Stimulated activated naive CD4-positive, alpha-beta T cell (primary cell): ENCODE measurements at places on chromosomes 1 and 21.

DNA sequence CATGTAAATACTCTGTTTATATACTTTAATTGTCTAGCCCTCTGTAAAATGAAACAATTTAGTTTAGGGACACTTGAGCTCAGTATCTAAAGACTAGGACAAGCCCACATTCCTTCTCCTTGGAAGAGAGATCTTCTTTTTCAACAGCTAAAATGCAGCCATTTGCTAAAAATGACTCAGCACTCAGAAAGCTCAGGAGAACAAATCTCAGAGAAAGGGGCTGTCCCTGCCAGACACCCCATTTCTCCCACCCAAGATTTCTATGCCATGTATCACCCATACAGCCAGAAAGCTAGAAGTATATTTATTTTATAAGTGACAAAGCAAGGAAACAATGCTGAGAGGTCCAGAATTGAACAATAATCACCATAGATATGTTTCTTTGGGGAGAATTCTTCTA lies 23.2 kb upstream of the PRDX6 start:
- no peak for DNase-seq

GRCh38 chr1:86324130-86324822 lies 71.8 kb downstream of the ODF2L start:
- no peak for DNase-seq

DNA sequence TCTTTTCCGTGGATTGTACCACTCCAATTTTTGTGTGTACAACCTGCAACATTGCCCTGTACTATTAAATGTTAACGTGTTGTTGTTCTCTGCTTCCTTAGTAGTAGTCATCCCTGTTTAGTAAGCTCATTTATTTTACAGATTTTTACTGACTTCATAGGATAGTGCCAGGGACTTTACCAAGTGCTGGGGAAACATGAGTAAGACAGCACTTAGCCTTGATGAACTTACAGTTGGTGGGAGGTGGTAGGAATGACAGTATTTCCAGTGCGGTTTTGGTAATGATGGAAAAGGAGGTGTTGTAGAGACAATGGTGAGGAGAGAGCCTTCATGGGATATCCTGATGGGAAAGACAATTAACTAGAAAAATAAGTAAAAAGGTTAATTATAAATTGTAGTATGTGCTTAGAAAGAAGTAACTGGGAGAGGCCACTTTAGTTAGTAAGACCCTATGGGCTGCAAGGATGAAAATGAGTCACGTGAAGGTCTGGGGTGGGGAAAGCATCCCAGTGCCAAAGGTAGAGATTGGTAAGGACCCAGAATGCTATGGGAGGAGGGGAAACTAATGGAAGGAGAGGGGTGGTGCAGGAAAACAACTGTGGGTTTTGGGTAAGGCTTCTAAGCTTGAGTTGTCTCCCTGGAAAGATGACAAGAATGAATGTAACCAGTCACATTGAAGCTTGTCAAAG lies 1.7 kb downstream of the RLF start:
- DNase-seq = no peak

DNA sequence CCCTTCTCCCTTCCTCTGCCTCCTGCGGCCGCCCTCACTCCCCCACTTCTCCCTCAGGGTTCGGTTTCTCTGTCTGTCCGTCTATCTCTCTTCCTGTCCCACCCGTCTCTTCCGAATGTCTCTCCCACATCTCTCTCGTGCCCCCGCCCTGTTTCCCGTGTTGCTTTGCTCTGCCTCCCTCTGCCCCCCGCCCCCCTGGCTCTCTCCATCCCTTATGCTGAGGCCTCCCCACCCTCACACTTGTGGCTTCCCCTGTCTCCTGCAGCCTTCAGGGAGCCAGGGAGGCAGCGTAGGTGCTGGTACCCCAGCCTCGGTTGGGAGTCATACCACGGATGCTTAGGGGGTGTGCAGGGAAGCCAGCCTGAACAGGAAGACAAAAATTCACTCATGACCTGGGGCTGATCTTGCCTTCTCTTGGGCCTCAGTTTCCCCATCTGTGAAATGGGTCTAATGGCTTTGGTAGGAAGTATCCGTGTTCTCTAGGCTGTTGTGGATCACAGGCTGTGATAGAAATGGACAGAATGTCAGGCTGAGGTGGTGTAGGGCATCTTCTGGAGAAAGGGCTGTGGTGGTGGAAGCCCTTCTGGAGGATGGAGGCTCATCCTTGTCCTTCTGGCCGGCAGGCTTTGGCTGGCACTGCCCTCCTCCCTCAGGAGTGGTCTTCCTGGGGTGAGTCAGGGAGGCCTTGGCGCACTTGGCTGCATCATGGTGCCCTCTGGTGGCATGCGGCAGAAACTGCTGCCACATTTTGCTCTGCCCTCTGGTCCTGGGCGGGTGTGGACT lies 55.5 kb downstream of the FOXO6 start:
- peak; percentile 38 for DNase-seq

- no peak for DNase-seq
Measured at GRCh38 chr1:187999973-188000372, 1171.2 kb downstream of the PLA2G4A start.

- DNase-seq = no peak
Measured at GRCh38 chr21:37764691-37765090, 151.6 kb downstream of the KCNJ6 start.

DNA sequence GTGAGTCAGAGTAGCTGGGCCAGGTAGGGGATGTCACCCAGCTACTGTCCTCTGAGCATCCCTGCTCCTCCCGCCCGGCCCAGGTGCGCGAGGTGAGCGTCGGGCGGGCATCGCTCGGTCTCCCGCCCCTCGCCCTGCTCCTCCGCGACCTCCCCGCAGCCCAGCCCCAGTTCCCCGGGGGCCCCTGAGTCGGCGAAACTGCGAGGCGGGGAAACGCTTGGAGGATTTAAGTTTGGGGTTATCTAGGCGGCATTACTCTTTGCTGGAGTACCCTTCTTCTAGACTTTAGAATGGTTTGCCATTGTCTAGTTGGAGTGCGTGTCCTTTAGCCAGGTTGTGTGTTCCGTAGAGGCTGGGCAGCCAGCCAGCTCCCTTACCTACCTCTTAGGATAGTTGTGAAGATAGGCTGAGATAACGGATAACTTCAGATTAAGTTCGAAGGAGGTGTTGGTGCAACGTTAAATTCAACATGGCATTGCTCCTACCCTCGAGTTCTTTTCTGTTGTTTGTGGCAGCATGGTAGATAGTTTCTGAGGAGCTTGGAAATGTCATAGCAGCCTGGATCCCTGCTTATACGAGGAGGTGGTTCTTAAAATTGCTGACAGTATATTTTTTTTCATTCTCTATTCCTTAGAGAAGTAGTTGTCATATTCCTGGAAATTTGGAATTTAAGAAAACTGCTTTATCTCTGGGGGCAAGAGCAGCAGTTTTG lies 697 bp downstream of the AGO3 start:
- DNase-seq = no peak

GRCh38 chr1:116352349-116352813 lies 20.7 kb upstream of the ATP1A1 start:
- no peak for DNase-seq

GRCh38 chr1:220409771-220410595 lies 118.0 kb upstream of the MARK1 start:
- DNase-seq = no peak

DNA sequence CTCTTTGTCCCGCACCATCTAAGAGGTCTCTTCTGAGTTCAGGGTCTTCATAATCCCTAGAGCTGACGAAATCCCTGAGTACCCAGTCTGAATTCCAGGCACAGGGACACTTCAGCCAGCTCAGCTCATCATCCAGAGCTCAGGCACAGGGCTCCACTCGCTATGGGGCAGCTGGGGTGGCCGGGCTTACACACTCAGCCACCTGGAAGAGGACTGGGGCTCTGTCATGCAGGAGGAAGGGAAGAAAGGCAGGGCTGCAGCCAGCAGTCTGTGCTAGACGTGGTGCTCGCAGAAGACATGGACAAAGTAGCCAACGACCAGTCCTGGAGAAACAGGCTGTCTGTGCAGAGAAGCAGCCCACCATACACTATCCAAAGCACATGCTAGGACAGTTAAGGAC lies 88.5 kb downstream of the POFUT2 start:
- DNase-seq = no peak

DNA sequence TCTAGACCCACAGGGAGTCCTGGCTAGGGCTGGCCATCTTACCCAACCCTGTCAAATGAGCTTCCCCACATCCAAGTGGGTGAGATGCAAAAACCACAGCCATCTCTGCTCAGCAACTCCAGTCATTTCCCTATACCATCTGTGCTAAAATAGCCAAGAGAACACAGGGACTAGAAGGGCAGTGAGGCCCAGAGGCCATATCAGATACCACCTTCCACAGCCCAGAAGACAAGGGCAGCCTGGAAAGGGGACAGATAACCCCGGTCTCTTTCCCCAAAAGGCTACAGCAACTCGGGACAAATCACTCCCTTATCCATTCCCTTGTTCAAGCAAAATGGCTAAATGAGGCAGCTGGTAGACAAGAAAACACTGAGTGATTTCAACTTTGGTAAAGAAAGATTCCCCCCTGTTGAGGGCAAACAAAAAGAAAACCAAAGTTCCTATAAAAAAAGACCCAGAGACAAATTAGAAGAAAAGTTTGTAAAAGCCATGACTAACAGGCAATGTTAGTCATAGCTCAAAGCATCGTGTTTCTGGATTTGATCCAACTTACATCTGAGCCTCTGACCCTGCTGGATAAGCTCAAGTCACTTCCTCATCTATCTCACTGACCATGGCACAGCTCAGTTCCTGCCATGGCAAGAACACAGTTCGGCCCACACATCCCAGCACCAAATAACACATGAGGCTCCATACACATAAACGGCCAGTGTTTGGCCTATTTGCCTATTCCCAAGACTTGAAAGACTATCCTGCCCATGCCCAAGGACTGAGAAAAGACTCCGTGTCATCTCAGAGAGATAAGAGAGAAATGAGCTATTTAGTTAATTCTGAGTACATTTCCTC lies 3.1 kb downstream of the LAMB3 start:
- no peak for DNase-seq

- DNase-seq = no peak
Measured at GRCh38 chr1:90208949-90209348, 214.0 kb downstream of the ZNF326 start.

DNA sequence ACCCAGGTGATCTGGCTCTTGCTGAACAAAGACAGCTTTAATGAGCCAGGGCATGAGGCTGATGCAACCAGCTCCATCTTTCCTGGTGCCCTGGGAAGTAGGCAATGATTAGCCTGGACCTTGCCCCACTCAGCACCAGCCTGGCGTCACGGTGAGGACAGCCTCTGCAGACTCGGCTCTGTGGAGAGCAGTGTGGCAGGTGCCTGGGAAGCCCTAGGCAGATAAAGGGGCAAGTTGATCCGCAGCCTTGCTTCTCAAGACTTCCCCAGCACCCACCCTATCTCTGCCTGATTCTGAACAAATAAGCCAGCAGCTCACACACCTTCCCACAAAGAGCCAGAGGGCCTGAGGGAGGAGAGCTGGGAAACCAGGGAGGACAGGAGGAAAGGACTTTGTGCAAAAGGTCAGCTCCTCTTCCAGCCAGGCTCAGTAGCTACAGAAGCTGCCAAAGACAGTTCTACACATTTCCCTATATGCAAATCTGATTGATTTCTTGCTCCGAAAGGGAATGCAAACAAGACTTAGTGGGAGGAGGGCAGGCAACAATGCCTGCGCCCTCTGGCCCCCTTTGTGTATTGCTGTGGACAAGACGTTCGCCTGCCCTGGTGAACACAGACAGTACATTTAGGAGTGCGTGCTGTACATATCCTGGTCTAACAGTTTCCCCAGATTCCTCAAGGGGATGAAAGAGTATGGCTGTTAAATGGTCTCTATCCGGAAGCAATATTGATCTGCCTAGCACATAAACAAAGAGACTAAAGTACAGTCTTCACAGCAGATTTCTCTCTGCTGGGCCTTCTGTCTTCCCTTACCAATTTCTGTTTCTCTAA lies 63.8 kb downstream of the BCAR3 start:
- DNase-seq = no peak

DNA sequence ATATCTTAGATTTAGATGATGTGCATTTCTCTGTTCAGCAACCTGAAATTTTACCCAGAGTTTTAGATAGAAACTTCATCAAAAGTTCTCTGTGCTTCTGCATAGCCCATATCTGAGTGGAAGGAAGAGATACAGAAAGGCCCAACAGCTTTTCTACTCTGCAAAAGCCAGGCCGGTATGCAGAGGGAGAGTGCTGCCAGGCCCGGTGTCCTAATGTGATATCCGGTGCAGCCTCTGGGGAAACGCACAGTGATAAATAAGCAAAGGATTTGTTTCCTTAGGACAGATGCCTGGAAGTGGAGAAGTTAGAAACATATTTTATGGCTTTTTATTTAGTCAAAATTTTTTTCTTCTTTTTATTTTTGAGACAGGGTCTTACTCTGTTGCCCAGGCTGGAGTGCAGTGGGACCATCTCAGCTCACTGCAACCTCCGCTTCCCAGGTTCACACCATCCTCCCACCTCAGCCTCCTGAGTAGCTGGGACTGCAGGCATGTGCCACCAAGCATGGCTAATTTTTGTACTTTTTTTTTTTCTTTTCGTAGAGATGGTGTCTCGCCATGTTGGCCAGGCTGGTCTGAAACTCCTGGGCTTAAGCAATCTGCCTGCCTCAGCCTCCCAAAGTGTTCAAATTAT lies 145.8 kb downstream of the PATJ start:
- DNase-seq = no peak

DNA sequence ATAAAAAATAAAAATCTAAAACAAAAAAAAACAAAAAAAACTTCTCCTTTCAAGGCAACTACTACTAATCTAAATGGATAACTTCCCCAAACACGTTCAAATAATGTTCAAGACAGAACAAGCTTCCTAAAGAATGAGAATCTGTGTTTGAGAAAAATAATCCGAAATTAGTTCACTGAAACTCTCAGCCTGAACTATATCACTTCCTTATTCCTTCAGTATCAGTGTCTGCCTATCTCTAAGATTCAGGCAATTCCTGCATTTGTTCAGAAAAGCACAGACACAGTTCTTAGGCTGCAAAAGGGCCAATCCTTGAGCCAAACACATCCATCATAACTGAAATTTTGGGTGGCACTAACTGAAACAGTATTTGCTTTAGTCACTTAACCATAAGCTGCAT lies 22.4 kb downstream of the DSTYK start:
- no peak for DNase-seq

- no peak for DNase-seq
Measured at GRCh38 chr21:31543191-31543590, 116.3 kb upstream of the SOD1 start.
